ENCODE measurements at places on chromosomes 12 and 14.

GRCh38 chr14:50594577-50595316 is 34.8 kb downstream of the ATL1 start:
- DNase-seq, result no peak

DNA sequence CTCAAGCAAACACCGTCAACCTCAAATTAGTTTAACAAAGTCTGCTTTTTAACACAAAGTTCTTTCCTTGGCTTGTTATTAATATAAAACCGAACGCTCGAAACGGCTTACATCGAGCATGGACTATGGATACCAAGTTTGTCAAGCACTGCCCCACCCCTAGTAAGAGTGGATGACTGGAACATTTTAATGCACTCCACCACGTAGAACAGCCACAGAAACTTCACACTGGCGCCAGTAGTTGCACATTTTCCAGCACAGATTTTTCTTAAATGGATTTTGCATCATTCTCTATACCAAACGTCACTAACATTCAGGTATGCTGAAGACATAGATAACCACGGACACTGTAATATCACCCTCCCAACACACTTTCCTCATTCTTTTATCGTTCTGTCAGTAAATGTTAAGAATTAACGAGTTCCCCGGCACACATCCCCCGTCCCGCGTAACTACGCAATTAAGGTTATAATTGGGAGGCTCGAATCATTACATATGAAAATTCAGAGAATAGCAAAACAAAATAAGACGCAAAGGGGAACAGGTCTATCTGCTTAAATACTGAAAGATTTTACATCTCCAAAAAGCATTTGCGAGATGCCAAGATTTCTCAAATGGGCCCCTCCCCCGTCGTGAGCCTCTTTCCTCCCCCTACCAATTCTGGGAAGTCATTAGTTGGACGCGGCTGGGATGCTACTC is 990 bp downstream of the FERMT2 start:
- no peak for DNase-seq

DNA sequence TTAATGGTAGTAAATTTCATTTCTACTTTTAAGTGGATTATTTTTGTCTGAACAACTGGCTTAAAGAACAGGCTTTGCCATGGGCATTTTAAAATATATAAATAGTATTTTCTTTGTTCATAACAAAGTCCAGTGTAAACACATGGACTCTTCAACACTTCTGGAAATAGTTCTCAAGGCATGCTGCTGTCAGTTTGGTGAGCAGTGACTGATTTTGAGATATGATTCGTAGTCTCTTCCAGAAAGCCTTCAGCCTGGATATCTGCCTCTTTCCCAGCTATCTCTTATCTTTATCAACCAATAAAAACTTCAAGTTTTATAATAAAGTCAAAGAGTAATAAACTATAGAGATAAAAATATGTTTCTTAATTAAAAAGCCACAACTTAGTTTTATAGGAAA is 110.7 kb downstream of the NAV3 start:
- DNase-seq, result no peak

- DNase-seq, result no peak
Measured at GRCh38 chr12:81815611-81816010, 56.5 kb upstream of the PPFIA2 start.

- DNase-seq, result no peak
Measured at GRCh38 chr12:113261847-113262470, 40.7 kb downstream of the TPCN1 start.

All from sciatic nerve (tissue), 2 donors.